Femur (tissue), 1 donor: ENCODE measurements at places on chromosomes 5 and 9.

- DNase-seq: peak; percentile 33
Observed at GRCh38 chr9:136854113-136854841, 2.1 kb downstream of the MAMDC4 start.

DNA sequence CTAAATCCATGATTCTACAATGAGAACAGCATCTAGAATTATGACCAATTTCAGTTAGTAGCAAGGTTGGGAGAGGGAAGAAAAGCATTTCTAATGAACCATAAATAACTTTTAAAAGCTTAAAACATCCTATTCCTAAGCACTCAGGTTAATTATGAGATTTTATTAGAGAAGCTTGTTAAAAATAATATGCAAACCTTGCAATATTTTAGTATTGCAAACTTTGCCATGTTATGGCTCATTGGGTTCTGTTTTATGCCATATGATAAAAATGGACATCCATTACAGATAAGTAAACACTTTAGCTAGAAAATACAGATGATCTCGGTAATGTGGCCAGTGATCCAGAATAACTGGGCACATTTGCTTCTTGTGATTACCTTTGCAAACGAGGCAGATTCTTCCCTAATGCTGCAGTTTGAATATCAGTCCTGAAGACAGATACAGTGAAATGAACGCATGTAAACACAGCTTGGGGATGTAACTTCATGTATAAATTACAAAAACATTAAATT is 447.0 kb downstream of the PLK2 start:
- no peak for DNase-seq

DNA sequence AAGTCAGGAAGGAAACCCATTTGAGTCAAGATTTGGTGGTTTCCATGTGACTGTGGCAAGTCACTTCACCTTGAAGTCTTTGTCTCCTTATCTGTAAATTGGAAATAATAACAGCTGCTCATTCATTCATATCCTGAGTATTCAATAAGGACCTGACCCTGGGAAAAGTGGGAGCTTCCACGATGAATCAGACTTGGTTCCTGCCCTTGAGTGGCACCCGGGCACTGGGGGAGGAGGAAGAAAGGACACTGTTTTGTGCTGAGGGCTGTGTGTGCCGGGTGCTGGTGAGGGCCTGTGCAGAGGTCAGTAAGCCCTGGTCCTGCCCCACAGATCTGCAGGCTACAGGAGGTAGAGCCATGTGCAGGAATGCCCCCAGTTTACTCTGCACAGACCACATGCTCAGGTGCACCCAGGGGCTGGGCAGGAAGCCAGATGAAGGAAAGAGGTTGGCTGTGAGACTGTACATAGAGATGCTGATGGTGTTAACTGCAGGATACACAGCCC is 6.8 kb downstream of the NDST1 start:
- no peak for DNase-seq

DNA sequence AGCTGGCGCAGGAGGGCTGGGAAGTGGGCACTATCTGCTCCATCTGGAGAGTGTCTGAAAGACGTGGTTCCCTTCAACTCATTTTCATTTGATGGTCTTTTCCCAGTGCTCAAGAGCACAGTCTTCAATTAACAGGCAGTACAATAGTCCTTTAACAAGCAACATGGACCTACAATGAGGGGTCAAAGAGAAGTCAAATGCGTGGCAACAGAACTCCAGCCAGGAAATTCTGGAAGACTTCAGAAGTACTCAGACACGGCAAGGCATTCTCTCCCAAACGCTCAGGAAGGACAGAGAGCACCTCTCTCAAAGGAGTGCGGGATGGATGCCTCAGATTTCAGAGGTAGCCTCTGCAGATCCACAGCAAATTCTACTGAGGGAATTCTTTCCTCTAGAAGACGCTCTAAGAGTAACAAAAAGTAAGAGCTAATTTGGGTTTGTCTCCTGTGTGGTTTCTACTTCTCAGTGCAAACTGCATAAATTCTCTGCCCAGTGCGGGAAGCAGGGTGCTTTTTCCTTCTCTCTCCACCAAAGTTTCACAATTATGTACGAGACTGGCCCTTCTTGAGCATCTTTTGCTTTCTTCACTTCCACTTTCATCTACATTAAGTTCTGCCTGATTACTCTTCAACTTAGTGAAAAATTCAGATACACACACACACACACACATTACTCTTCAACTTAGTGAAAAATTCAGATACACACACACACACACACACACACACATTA is 56.4 kb downstream of the LHFPL2 start:
- no peak for DNase-seq

GRCh38 chr5:77087484-77088261 is 588 bp upstream of the ZBED3 start:
- DNase-seq: peak; percentile 45

- no peak for DNase-seq
Observed at GRCh38 chr5:54275361-54275760, 35.0 kb downstream of the ARL15 start.

DNA sequence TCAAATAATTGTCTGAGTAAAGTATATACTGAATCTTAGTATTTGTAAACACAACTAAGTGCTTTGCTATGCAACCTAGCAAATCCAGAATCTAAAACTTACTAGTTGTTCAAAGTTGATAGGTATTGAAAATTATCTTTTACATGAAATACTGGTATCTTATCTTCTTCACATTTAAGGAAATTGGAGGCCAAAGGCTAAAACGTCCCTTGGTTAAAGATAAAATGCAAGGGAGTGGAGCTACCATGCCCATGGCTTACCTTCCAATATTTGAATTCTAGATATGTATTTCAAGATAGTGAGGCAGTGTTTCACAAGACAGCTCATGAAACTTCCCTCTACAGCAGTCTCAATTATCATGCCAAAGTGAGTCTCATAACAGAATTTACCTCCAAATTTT is 373.5 kb downstream of the KIAA0825 start:
- DNase-seq: no peak

- DNase-seq: no peak
Observed at GRCh38 chr9:94173632-94174031, 85.5 kb upstream of the ZNF169 start.

GRCh38 chr5:36691696-36692371 is 85.4 kb downstream of the SLC1A3 start:
- DNase-seq: peak; percentile 81

GRCh38 chr5:138654281-138654867 is 79.2 kb upstream of the HSPA9 start:
- DNase-seq: peak; percentile 23

DNA sequence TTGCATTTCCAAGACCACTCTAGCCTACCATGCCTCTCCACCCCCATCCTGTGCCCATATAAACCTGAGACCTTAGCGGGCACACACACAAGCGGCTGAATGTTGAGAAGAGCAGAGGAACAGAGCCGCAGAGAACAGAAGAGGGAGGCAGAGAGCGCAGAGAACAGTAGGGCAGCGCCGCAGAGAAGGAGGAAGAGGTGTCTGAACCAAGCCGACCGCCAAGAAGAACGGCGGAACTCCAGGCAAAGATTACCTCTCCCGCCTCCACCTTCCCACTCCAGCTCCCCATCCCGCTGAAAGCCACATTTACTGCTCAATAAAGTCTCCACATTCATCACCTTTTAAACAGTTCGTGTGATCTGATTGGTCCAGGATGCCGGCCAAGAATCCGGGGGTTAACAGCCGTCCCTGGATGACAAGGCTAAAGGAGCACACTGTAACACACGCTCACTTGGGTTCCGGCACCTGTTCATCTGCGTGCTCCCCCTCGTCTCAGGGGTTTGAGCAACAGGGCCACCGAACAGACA is 33.2 kb downstream of the GRIN3A start:
- DNase-seq: peak; percentile 33

DNA sequence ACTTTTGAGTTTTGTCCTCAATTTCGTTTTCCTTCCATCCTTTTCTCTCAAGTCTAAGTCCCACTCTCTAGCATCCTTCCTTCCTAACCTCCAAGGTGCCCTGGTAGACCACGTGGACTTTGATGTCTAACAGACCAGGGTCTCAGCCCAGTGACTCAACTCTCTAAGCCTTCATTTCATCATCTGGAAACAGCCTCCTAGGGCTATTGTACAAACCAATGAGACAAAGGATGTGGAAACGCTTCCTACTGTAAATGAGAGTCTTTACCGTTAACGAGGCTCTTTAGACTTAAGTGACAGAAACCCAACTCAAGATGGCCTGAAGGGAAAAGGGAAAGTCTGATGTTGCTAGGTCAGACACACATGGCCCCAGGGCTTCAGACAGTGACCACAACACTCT is 49.2 kb upstream of the CPLX2 start:
- DNase-seq: no peak

DNA sequence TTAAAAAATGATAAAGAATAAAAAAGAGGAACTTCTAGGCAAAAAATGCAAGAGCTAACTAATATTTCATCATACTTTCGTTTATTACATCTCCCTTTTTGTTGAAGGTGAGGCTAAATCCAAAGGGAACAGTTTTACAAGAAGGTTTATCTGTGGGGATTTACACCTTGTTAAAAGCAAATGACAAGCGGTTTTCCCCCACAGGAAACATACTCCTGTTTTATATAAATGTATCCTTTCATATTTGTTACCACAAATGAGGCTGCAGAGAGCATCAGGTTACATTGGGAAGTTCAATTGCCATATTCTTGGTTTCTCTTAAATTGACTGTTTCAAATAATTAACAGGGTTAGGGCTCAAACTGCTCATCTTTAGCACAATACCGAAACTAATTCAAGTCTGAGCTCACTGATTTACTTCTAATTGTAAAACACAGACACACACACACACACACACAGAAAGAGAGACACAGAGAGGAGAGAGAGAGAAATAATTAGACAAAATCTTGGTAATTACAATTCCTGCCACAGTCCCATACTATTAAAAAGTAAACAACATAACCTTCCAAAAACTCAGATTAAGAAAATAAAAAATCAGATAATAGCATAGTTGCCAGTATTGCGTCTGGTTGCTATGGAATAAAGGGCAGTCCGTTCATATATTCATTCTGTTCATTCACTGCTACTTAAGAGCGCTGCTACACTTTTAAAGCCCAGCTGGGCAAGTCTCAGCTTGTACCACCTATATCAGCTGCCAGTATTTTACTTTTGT is 17.1 kb downstream of the RFX3 start:
- no peak for DNase-seq

DNA sequence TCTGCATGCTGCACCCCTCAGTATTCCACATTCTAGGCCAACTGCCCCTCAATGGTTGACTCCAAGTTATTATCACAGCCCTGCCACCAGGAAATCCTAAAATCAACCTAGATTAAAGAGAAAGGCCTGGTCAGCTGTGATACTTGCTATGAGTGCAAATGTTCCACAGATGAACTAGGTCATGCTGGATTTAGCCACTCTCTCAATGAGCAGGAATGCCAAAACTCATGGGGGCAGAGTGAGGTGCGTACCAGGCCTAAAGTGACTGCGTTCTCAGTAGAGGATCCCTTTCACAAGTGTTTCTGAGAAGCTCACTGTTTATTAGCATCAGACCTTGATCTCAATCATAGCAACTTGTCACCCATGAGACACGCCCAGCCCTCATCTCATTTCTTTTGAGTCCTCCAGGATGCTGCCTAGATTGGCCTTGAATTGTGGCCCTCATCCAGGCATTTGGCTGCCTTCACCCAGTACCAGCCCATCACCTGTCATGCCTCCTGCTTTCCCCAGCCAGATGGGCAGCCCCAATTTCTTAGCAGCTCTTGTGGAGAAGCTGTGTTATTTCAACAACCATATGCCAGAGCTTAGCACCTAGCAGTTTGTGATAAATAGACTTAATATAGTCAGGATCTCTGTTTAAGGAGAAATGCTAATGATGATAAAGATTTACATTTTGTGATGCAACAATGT is 383.9 kb downstream of the CTNND2 start:
- DNase-seq: no peak

DNA sequence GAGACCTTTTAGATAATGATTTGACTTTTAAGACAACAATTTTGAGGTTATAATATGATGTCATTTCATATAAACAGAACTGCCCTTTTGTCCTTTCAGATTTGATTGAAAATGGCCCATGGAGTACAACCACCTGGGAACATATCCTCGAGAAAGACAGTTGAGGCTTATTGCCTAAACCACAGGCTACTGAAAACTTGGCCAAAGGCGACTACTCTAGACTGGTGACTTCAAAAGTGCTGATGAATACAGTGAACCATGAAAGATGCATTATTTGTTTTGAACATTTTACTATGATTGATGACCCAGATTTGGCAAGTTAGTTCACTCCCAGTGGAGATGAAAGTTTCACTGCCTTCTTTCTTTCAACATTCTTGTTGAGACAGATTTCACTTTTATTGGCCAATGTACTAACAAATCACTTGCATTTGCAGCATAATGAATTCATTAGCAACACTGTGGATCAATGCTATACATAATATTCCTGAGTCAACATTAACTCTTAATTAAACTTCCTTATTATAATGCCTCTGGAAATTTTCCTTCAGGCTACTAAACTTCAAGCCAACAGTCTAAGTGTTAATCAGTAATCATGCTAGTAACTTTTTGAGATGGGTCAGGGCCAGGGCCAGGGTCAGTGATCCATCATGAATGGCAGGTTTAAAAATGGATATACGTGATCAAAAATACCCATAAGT is 480.3 kb downstream of the RAB3C start:
- no peak for DNase-seq

DNA sequence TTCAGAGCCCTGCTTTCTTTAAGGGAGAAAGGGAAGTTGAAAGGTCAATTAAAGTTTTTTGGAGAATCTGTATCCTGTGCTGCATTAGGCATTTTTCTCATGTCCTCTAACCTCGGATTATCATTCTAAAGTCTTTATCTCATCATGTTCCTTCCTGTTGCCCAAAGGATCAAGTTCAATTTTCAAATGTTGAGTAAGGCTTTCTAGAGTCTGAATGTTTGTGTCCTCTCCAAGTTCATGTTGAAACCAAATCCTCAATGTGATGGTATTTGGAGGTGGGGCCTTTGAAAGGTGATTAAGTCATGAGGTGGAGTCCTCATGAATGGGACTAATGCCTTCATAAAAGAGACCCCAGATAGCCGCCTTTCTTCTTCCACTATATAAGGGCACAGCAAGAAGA is 20.2 kb upstream of the TNC start:
- DNase-seq: no peak

DNA sequence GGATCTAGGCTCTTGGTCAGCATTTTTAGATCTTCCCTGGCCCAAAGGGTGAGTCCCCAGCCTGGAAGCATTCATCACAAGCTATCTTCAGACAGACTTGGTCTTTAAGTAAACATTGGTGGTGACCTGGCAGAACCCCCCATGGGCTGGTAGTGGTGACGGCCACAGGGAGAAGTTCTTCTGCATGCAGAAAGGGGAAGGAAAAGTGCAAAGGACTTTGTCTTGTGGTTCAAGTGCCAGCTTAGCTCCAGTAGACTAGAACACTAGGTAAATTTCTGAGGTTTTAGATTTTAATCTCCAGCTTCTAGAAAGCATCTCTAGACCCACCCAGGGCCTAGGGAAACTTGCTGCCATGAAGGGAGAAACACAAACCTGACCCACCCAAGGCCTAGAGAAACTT is 584.0 kb downstream of the CHSY3 start:
- no peak for DNase-seq

DNA sequence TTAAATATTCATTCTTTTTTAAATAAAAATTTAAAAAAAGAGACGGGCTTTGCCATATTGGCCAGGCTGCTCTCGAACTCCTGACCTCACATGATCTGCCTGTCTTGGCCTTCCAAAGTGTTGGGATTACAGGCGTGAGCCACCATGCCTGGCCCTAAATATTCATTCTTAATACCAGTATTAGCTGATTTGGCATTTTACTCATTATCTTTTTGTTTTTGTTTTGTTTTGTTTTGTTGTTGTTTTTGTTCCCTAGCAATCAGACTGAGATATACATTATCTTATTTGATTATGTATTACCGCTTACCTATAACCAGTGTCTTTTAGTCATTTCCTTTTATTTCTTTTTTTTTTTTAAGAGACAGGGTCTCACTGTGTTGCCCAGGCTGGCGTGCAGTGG is 37.9 kb downstream of the RNF44 start:
- DNase-seq: no peak

- DNase-seq: peak; percentile 65
Observed at GRCh38 chr5:1111241-1111726, 579 bp downstream of the SLC12A7 start.
